ENCODE measurements at places on chromosomes 11 and 22.

DNA sequence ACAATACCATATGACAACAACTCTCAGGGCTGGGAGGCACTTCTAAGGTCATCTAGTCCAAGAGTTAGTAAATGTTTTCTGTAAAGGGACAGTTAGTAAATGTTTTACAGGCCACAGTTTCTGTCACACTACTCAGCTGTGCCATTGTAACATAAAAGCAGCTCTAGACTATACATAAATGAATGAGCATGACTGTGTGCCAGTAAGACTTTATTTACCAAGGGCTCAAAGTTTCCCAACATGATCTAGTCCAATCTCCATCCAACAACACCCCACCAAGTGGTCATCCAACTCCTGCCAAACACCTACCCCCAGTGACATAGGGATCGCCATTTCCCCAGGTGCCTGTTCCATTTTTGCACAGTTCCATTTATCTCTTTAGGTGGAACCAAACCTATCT, 12.1 kb downstream of the SERGEF start:
- no peak for DNase-seq

GRCh38 chr11:115617767-115618166, 113.6 kb upstream of the CADM1 start:
- no peak for DNase-seq

GRCh38 chr22:37051391-37052385, at the start of gene KCTD17:
TSS of gene KCTD17 (plus strand) at chr22:37051742. CDS start at chr22:37051761, 19 bp downstream.
- peak; percentile 66 for DNase-seq

- no peak for DNase-seq
These were observed 128.8 kb downstream of the KIRREL3 start for GRCh38 chr11:126871792-126872191.

DNA sequence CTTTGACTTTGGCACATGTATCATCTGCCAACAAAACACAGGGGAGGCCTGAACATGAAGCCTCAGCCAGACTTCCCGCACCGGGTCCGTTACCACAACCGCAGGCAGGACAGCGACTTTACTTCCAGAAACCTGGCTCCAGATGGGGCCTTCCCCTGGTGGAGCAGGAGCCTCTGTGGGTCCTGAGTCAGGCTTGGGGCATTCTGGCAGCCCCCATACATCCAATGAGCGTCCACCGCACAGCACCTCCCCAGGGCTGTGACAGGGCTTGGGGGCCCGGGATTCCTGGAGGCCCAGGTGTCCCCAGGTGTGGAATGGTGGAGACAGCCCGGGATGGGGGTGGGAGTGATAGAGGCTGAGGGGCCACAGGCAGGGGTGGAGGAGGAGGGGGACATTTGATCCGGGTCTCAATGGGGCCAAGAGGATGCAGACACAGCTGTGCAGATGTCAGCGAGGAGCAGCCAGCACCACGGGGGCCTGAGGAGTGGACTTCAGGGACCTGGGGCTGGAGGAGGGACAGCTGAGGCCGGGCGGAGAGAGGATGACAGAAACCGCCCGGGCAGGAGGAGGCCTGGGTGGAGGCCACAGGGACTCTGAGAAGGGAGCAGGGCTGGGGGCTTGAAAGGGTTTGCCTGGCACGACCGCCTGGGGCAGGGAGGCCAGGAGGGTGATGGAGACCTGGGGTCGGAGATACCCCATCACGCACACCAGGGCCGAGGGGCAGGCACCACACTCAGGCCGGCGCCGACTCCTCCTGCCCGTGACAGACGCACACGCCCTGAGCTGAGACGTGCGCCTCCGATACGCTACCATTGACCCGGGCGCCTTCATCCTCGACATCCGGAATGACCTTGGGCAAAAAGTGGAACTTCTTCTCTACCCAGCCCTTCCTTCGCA, 8.6 kb downstream of the TTLL8 start:
- DNase-seq, result no peak

- no peak for DNase-seq
These were observed 11.4 kb upstream of the CAT start for GRCh38 chr11:34427186-34427805.

Data from activated CD8-positive, alpha-beta memory T cell treated with anti-CD3 and anti-CD28 coated beads for 1 hour (primary cell).